ENCODE measurements at places on chromosomes 5 and 9.
A peak's percentile ranks its signal among the peaks of the same experiment; 100 is the strongest.

DNA sequence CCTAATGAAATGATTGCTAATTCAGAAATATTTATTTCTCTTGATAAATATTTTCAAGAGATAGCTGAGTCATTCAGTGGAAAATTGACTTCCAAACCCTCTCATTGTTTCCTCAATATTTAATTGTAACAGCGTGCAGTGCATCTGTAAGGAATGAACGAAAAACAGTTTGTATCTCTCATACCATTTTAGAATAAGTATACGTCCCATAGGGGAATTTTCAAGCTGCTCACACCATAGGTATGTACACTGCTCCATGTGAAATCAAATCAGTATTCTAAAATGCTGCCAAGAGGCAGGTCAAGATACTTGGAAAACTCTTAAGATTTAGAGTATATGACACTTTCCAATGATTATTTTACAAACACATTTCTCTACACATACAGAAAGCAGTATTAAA is 202.2 kb downstream of the ARL15 start:
- no peak for DNase-seq

DNA sequence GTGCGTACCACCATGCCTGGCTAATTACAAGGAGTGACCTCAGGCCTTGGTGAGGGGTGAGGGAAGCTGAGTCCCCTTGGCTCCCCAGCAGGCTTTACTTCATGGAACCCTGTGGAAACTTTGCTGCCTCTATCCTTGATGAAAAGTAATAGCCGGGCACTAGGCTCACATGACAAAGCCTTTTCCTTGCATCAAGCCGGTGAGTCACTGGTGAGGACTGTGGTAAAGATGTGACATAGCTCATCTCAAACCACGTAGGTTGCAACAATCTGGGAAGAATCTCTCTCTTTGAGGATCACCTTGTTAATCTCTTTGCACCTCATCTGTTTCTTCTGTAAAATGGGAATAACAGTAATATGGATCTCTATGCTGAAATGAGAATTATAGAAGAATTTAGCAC is 116.3 kb upstream of the SLC25A48 start:
- DNase-seq = no peak

DNA sequence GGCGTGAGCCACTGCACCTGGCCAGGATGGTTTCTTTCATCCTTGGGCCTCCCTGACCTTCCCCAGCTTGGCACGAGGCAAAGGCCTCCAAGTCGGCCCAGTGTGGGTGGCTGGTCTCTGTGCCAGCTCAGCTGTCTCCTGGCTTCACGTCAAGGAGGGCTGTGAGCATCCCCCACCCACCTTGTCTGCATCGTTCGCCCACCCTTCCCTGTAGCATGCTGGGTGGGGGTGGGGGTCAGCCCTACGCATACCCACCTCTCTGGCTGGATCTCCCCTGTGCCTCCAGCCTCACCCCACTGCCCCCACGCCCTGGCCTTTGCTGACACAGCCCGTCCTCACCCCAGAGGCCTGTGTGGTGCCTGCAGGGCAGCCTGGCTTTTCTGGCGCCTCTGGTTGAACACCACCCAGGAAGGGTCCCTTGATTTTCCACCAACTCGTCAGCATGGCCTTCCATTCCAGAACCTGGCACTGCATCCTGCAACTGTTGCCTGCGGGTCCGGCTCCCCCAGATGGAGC is 8.8 kb upstream of the WDR5 start:
- no peak for DNase-seq

- no peak for DNase-seq
These were observed 54.4 kb downstream of the CMYA5 start for GRCh38 chr5:79743846-79744605.

- DNase-seq = no peak
These were observed 13.2 kb downstream of the TSPAN17 start for GRCh38 chr5:176660530-176660859.

DNA sequence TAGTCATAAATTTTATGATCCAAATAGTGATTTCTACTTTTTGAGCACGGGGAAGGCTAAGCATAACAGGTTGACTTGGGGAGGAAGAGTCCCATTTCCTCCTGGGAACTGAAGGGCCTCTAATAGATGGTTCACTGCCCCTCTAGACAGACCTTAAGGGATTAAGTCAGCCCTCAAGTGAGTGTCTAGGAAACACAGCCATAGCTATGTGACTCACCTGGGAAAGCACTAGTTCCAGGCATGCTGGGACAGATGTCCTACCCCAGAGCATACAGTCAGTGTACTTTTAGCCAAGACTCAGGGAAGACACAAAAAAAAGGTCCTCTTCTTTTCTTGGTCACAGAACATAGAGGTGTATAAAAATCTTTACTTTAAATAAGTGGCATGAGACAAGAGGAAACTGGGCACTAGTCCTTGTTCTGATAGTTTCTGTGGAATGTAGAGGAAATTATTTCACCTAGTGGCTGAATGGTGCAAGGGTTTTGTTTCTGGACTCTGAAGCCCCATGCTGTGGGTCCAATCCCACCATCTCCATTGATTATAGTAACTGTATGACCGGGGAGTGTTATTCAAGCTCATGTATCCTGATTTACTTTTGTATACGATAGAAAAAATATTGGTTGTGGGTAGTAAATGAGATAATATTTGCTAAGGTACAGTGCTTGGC is 86.0 kb downstream of the NREP start:
- no peak for DNase-seq

DNA sequence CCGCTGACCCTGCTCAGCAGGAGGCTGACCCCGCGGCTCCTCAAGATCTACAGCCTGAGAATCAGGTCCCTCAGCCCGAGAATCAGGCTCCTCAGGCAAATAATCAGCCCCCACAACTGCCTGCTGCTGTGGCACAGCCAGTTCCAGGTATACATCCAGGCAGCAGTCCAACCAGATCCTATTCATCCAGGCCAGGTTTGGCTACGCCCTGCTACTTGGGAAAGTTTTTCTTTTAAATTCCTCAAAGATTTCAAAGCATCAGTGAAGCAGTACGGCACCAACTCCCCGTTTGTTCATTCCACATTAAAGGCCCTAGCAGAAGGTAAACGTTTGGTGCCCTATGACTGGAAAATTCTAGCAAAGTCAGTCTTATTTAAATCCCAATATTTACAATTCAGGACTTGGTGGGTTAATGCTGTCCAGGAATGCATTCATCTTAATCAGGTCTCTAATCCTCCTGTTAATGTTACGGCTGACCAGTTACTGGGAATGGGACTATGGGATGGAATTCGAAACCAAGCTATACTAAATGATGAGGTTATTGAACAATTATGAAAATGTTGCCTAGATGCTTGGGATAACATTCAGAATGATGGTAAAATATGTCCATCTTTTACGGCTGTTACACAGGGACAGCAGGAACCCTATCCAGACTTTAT is 102.3 kb downstream of the SYK start:
- no peak for DNase-seq

- peak; percentile 51 for DNase-seq
These were observed 232.2 kb downstream of the SYK start for GRCh38 chr9:91033797-91034196.

- no peak for DNase-seq
These were observed 76.6 kb downstream of the F2RL2 start for GRCh38 chr5:76546497-76547102.

DNA sequence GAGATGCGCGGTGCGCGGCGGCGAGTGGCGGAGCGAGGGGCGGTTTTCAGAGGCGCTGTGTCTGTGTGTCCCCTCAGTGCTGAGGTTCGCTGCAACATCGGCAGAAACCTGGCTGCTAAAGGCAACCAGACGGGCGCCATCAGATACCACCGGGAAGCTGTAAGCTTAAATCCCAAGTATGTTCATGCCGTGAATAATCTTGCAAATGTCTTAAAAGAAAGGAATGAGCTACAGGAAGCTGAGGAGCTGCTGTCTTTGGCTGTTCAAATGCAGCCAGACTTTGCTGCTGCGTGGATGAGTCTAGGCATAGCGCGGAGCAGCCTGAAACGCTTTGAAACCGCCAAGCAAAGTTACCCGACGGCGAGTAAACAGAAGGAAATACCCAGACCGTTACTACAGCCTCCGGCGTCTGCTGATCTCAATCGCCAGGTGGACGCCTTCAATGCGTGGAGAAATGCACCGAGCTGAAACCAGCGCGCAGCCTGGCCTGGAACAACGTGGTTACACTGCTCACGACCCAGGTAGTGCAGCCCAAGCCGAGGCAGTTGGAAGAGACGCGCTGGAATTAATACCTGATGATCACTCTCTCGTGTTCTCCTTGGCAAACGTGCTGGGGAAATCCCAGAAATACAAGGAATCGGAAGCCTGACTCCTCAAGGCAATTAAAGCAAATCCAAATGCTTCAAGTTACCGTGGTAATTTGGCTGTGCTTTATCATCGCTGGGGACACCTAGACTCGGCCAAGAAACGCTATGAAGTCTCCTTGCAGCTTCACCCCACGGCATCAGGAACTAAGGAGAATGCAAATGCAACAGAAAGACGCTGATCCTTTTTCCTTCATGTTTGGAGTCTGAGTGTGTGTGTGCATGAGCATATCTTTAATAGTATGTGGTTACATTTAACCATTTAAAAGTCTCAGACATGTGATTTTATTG is 15.9 kb downstream of the OR2V1 start:
- DNase-seq = no peak

DNA sequence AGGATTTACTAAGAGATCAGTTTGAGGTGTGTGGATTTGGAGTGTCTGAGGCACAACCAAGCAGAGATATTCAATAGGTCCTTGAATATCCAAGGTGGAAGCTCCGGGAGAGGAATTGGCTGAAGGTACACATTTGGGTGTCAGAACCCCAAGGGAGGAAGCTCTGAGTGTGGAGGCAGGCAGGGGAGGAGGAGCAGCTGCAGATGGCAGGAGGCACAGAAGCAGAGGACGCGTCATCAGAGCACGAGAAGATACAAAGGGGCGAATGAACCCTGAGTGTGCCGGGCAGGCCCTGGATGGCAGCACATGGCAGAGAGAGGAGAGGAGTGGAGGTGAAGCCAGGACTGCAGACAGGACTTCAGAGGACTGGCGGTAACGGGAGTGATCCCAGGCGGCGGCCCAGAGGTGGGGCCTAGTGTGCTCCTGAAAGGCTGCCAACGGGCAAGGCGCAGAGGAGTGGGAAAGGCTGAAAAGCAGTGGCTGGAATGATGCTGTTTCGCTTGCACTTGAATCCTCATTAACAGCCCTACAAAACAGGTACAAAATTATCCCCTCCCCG is 179.8 kb downstream of the FANCC start:
- no peak for DNase-seq

- DNase-seq = no peak
These were observed 32.9 kb downstream of the NIPAL4 start for GRCh38 chr5:157492886-157493285.

GRCh38 chr9:75451505-75451904 is 363.2 kb downstream of the OSTF1 start:
- no peak for DNase-seq

- DNase-seq = no peak
These were observed 18.8 kb downstream of the ZBTB5 start for GRCh38 chr9:37446401-37446800.

DNA sequence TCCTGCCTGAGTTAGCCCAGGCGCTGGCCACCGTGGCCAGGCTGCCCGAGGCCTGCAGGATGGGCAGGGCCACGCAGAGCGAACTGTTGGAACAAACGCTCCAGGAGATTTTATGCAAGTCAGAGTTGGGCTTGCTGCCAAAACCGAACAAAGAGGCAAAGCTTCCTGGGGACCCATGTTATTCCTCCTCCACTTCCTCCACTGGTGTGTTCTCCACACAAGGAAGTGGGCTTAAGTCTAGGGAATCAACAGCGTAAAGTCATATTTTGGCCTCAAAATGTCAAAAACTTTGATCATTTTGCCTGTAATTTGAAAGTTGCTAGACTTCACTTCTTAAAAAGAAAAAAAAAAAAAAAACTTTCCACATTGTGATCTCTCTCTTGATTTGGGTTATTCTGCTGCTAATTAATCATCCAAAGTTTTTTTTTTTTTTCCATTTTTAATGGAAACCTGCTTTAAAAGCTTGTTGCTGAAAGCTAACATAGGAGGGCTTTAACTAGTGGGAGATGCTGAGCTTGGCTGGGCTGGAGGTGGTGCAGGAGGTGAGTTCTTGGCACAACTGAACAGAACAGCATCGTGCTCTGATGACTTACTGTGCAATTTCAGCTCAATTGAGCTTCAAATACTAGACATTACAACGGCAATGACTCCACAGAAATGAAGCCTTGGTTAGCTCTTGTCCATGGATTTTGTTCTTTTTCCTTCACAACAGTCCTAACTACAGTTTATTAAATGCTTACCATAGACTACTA is 73.0 kb downstream of the PTPDC1 start:
- DNase-seq = no peak
